Stimulated activated CD8-positive, alpha-beta memory T cell treated with anti-CD3 and anti-CD28 coated beads, Interleukin-4, amount 100 ng/mL, for 1 hour (primary cell): ENCODE measurements at places on chromosomes 2 and 18.

- DNase-seq, result no peak
Measured at GRCh38 chr2:28350196-28350595, 42.5 kb upstream of the FOSL2 start.

- DNase-seq, result no peak
Measured at GRCh38 chr2:16943279-16943958, 277.8 kb upstream of the CYRIA start.

DNA sequence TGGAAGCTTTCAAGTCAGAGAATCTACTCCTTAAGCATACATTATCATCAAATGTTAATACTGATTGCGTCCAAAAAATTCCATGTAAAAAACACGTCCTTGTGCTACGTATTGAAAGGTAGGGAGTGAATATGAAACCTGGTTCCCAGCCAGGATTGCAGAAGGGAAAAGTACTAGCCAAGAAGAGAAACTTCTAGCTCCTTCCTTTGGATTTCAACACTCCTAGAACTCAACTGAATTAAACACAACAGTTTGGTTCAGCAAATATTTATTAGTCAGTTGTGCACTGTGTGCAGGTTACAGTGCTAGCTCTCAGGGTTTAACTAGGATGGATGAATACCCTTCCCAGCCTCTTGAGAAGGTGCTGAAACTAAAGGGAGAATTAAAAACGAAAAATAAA lies 33.9 kb upstream of the FHL2 start:
- no peak for DNase-seq

DNA sequence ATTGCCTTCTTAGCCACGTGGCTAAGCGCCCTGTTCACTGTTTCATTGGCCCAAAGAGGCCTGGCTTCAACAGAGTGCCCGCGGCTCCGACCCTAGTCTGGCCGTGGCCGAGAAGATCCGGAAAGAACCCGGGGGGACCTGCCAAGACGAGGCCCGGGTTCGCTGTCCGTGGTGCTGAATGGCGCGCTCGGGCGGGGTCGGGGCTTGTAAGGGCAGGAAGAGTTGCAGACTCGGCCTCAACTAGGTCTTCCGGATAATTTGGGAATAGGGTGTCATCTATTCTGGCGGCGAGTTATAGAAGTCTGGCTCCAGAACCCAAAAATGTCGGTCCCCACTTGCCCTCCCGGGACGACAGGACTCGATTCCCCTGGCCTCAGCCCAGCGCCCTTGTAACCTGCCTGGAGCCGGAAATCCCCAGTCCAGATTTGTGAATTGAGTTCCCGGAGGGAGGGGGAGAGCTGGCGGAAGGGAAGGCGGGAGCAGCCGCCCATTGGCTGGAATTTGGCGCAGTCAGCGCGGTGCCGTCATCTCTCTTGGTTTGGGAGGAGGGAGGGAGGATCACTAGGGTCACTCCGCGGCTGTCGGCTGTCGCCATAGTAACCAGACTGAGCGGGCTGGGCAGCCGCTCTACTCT lies 3.5 kb downstream of the CDK5R2 start:
- no peak for DNase-seq

- DNase-seq, result no peak
Measured at GRCh38 chr2:111173856-111174255, 53.1 kb downstream of the BCL2L11 start.
